ENCODE measurements at places on chromosomes 2 and 18. TPM values are rescaled to one million over a fixed set of nuclear protein-coding genes. Genes with fewer than 3 reads are reported as not detected.

CROCC2 gene
- not detected for total RNA-seq

PLA2R1 gene
- not detected for total RNA-seq

CHRNG gene
- total RNA-seq: not detected

MREG gene
- total RNA-seq: 7.1 TPM

TUBA3D gene
- total RNA-seq: not detected

SPDYA gene
- 1.3 TPM for total RNA-seq

MAP3K19 gene
- total RNA-seq: not detected

TMEM18 gene
- total RNA-seq: 28.2 TPM
